ENCODE measurements at places on chromosomes 2 and 18.

- DNase-seq: no peak
These were observed 5.4 kb downstream of the SIGLEC15 start for GRCh38 chr18:45830917-45831316.

DNA sequence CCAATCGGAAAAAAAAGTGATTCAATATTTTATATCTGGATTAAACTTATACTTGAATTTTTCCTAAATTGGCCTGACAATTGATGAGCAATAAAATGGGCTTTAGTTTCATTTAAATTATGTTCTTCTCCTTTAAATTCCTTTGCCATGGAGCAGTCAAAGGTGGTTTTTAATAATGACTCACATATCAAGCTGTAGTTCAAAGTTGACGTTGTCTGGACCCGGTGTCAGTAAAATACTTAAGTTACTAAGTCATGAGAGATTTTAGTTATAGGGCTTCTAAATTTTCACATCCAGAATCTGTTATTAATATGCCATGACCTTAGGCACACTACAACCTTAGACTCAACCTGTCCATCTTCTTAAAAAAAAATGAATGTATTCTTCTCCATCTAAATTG lies 62.5 kb downstream of the CDH2 start:
- no peak for DNase-seq

GRCh38 chr18:45373286-45373880 lies 241.9 kb upstream of the SLC14A2 start:
- DNase-seq: no peak

GRCh38 chr18:12067671-12068070 lies 26.0 kb upstream of the ANKRD62 start:
- DNase-seq: no peak

GRCh38 chr2:148342086-148342485 lies 302.5 kb upstream of the EPC2 start:
- DNase-seq: no peak

- DNase-seq: no peak
These were observed 37.1 kb downstream of the MEMO1 start for GRCh38 chr2:31973665-31974064.

DNA sequence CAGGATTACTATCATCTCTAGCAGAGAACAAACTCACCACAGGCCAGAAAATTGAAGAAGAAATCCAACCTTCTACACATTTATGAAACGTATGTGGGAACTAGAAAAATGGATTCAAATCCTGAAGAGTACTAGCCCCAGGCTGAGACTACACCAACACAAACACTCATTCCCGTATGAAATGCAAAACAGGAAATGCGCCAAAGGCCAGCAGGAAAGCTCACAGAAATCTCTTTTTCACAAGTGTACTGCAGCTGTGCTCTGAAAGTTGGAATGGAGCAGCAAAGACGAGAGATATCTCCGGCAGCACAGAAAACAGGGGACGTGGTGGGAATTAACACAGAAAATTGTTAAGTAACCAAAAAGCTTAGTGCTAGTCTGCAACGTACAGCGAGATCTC lies 913.5 kb downstream of the TDRD15 start:
- no peak for DNase-seq

- DNase-seq: no peak
These were observed 10.4 kb upstream of the MAP4K3 start for GRCh38 chr2:39447266-39448168.

DNA sequence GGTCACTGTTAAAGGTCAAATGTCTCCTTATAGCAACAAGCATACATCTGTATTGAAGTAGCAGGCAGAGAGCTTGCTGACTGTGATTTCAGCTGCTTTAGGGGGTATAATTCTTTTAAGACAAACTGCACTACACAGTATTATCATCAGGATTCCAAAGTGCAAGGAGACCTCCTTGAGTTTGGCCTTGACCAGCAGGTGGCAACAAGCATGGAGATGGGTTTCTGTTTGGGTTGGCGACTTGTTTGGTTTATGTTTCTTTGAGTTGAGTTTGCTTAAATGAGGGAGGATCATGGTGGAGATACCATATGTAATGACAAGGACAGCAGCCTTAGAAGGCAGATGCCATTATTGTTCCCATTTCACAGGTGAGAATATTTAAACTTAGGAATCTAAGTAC lies 681.0 kb upstream of the ID2 start:
- DNase-seq: no peak

- DNase-seq: no peak
These were observed 323.0 kb downstream of the TXNL1 start for GRCh38 chr18:56315363-56315762.

DNA sequence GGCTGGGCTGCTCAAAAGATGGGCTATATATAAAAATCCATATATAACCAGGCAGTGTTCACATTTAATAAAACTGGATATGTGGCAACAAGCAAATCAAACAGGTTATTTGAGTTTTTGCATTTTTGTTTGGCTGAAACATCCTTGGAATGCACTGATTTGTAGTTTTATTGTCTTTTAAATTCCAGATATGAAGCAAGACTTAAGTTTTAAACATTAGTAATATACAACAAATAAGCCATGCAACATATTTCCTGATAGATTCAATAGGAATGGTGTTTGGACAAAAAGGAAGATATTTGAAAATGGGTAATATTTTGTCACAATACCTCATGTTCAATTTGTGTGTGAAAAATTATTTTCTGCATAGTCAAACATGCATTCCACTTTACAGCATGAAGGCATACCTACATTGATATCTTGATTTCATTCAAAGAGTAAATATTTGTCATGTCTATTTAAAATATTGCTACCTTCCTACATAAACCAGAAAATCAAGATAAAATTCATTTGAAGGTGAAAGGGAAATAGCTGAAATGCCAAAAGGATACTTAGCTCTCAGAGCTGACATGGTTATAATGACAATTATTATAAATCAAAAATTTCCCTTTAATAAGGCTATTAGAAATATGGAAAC lies 132.3 kb upstream of the NETO1 start:
- DNase-seq: no peak

DNA sequence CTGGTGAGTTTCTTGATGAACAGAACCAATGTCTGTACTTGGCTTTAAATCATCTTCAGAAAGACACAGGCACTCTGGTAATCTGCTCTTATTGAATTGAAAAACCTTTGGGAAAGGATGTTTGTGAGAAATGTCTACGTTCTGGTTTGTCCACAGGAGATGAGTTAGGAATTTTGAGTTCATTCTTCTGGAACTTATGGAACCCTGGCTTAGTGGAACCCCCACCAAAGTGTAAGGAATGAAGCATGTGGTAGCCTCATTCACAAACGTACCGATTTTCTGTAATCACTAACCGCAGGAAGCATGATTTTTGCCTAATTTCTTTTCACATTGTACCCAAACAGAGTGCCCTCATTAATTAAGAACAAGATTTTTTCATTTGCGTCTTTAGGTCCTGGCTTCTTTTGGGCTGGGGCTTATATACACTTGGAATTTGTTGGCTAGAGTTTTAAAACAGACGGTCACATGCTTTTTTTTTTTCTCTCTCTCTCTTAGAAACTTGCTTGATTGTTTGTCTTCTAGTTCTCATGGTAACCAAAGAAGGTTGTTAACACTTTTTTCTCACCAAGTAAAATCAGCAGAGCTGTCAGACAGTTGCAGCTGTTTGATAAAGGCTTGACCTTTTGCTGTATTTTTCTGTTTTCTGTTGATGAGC lies 314.1 kb upstream of the THUMPD2 start:
- DNase-seq: peak; percentile 55

GRCh38 chr2:119136093-119136492 lies 22.5 kb downstream of the C1QL2 start:
- DNase-seq: no peak

DNA sequence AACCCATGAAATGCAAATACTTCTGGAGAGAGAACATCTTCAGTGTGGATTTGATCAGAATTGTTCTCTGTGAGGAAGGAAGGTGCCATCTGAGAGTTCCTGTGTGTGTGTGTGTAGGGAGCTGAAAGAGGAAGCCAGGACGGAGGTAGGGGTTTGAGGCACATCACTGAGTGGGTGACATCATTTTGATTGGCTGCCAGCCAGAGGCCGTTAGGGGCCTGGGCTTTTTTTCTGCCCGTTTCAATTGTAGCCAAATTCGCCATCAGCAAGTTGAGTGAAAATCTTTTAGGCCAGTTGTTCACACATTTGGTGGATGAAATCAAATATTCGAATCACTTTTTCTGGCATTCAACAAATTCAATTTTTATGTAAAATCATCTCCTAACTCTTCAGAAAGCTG lies 48.9 kb downstream of the TSN start:
- DNase-seq: peak; percentile 66

DNA sequence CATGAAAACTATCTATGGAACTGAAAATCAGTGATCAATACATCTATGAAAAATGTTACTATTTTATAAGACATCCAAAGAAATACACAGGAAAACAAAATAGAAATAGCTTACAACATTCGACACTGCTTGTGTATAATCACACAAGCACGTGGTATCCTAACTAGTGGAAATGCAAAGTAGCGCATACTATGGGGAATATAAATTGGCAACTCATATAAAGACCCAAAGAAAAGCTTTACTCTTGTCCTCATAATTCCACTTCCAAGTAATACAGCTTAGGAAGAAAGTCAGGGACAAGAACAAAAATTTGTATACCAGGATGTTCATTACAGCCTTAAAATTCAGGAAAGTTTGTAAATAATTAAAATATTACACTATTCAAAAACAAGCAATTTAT lies 384.6 kb downstream of the NRXN1 start:
- DNase-seq: no peak

- DNase-seq: no peak
These were observed 32.5 kb upstream of the PLB1 start for GRCh38 chr2:28463211-28463816.

DNA sequence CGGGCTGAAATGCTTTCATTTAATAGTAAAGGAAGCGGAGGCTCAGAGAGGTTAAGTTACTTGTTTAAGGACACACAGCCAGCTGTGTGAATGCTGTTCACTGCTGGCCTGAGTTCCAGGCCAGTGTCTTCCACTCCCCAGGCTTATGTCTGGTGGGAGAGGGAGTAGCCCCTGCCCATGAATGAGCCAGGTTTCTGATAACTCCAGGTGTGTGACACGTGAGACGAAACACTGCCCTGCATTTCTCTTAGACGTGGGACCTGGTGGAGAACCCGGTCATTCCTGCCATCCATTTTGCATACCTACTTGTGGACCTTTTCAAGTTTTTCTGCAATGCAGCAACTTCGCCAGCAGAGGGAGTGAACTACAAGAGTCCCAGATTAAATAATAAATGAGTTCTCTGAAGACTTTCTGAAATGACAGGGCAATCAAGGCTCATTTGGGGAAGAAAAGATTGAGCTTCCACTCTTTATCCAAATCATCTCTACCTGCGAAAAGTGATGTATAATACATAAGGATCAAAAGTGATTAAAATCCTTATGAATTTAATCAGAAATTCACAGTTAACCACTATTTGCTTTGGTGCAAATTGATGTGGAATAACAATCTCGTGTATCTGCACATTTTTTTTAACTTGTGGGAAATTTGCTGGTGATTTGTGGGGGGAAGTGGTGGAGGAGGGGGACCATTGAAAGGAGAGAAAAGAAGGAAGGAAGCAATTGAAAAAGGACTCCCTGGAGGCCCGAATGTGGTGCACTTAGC lies 79.4 kb upstream of the ASB18 start:
- peak; percentile 71 for DNase-seq

DNA sequence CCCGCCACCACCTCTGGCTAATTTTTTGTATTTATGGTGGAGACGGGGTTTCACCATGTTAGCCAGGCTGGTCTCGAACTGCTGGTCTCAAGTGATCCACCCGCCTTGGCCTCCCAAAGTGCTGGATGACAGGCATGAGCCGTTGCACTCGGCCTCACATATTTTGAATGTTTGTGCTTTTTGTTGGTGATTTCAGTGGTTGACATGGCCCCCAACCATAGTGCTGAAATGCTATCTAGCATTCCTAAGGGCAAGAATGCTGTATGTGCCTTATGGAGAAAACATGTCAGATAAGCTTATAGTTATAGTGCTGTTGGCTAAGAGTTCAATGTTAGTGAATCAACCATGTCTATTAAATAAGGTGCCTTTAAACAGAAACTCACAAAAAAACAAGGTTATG lies 8.9 kb downstream of the ZAP70 start:
- no peak for DNase-seq

DNA sequence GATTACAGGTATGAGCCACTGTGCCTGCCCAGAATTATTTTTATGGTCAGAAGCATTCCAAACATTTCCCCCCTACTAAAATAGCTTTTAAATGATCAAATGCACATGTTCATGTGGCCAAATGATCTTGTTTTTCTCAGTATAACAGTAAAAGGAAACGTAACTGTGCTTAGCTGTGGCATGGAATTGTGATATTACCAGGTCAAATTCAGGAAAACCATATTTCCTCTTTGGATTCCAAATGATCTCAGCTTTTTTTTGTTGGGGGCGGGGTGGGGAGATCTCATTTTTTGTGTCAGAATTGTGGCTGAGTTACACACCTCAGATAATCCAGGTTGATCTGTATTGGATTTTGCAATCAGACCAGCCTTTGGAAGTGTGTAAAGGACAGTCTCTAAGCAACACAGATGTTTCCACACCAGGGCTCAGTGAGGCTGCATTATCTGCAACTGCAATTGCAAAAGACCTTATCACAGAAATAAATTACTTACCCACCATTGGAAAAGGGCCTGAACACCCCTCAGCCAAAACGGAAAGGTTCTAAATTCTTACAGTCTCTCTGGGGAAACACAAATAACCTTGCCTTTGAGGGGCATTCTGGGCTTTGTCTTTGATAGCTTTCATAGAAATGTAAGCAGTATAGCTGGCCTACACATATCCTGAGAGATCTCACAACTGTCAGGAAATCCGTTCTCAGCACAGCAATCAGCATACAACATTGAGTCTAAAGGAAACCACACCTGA lies 8.4 kb downstream of the CASP10 start:
- peak; percentile 55 for DNase-seq

GRCh38 chr2:76381624-76382023 lies 670.9 kb upstream of the GCFC2 start:
- no peak for DNase-seq

- no peak for DNase-seq
These were observed 28.3 kb downstream of the KLHL23 start for GRCh38 chr2:169761970-169762292.

- DNase-seq: no peak
These were observed 935.7 kb upstream of the FAM98A start for GRCh38 chr2:34534761-34535160.

GRCh38 chr2:134392442-134393074 lies 138.7 kb downstream of the MGAT5 start:
- DNase-seq: no peak

- DNase-seq: no peak
These were observed 14.0 kb upstream of the BIRC6 start for GRCh38 chr2:32342801-32343200.

DNA sequence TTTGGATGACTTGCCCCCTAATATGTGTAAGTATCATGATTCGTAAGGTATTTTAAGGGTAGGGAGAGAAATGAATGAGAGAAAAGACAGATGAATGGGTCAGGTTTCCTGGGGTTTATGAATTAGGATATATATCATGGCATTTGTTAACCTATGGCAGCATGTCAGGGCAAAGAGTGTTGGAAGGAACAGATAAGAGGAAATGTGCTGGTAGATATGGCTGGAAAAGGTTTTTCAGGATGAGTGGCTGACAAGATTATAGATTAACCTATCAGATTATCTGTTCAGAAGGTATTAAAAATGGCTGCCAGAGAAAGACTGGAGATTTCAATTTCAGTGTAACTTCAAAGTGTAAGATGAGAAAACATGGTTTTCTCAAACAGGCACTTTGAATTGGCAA lies 67.8 kb downstream of the SRBD1 start:
- DNase-seq: no peak

- DNase-seq: no peak
These were observed 120.4 kb downstream of the PKP4 start for GRCh38 chr2:158577141-158577540.
